ENCODE measurements at places on chromosomes 2 and 18.

- DNase-seq = no peak
Measured at GRCh38 chr2:126994340-126994777, 95.7 kb downstream of the TEX51 start.

- no peak for DNase-seq
Measured at GRCh38 chr18:48470484-48471180, 61.4 kb upstream of the ZBTB7C start.

GRCh38 chr2:72887740-72888437 lies 681 bp downstream of the SPR start:
- DNase-seq = peak; percentile 58

GRCh38 chr2:205903549-205904129 lies 182.3 kb downstream of the INO80D start:
- no peak for DNase-seq

GRCh38 chr2:122166820-122167219 lies 411.4 kb downstream of the TSN start:
- no peak for DNase-seq

DNA sequence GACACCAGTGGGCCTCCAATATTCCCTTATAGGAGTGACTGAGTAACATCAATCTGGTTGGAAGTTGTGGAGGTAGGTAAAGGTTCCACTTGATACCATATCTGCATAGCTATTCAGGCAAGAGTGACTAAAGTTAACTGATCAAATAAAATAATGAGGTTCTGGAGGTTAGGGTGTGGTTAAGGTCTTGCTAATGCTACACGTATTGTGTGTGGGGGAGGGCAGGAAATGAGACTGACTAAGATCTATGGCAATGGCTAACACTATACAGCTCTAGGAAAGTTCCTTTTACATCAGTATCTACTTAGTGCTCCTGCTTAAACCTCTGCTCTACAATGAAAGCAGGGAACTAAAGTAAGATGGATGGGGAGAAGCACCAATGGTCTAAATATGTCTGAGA lies 149.1 kb upstream of the MGAT5 start:
- DNase-seq = no peak

GRCh38 chr18:41714872-41715271 lies 240.2 kb upstream of the PIK3C3 start:
- DNase-seq = no peak

DNA sequence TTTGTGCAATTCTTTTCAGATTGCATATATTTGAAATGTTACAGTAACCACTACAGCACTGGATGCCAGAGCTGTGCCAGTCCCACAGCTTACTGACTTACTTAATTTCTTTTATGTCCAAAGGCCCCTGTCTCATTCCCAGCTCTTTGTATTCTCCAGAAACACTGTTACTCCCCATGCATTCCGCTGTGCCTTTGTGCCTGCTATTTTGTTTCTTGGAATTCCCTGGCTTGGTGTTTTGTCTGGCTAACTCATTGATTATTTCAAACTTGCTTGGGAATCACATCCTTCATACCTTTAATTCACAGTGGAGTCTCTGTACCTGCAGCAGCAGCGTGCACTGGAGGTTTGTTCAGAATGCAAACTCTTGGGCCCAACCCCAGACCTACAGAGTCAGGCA lies 601.9 kb upstream of the DDX18 start:
- no peak for DNase-seq

DNA sequence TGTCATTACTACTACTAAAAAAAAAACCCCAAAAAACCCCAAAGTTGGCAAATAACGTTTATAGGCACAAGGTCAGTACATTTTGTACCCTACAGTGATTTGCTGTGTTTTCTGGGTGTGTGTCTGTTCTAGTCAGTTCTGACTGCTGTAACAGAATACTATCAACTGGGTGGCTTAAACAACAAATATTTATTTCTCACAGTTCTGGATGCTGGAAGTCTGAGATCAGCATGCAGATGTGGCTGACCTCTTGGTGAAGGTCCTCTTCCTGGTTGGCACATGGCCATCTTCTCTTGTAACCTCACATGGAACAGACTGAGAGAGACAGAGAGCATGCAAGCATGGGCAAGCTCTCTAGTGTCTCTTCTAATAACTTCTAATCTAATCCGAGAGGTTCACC lies 103.1 kb downstream of the CERS6 start:
- DNase-seq = no peak

DNA sequence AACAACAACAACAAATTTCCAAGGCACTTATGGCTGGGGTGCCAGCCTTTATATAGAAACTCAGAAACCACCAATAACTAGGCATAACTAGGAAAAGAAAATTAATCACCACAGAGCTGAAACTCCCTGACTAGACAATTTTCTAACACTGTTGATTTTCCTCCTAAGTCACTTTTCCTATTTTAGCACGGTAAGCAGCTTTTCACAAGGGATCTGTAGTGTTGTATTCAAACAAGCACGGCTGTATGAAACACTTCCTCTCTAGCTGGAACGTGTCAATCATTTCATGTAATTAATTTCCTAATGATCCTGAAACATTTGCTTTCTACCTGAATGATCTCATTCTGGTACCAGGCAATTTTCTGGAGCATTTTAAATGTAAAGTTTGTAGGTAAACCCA lies 645.0 kb downstream of the IRS1 start:
- DNase-seq = no peak

GRCh38 chr18:52694804-52695203 lies 354.8 kb downstream of the DCC start:
- DNase-seq = no peak

GRCh38 chr2:235483313-235483712 lies 10.5 kb upstream of the AGAP1 start:
- DNase-seq = no peak

DNA sequence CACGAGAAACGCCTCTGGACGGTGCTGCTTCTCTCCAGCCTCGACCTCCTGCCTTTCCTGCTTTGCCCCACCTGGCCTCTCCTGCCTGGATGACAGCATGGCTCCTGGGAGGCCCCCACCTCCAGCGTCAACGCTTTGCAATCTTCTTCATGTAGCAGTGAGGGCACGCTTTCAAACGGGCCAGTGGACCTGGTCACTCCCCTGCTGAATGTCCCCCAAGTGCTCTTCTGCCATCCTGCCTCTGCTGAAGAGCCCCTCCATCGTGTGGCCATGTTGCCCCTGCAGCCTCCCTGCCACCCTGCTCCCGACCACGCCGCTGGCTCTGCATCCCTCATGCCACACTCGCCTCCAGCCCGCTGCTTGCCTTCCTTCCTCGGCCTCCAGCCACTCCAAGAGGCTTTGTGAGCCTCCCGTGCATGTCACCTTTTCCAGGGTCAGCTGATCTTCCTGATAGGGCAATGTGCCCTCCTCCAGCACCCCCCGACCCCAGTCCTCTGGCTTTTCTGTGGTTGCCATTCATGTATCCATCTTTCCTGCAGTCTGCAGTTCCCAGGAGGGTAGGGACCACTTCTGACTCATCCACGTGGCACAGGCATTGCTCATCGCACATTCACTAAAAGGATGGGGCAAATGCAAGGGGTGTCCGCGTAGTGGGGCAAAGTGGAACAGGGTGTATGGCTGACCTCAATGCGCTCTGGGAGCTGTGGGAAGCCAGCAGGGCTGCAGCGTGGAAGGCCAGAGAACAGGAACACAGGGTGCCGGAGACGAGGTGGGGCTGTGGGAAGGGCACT lies 268.8 kb downstream of the TWIST2 start:
- DNase-seq = no peak

DNA sequence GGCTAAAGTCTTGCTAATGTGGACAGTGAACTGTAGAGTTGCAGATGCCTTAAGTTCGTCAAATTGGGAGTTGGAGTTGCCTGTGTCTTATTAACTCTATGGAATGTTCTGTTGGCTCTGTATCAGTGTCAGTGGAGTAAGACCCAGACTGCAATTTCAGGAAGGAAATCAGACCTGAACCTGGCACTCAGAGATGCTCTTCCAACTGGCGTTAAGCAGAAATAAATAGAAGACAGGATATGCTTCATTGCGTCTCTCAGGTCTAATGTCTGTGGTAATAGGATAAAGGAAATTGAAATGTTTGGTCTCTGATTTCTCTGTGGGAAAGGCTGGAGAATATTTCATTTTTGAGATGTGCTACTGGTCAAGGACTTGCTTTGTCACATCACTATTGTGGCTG lies 846.7 kb upstream of the ID2 start:
- DNase-seq = no peak

GRCh38 chr18:35049111-35050027 lies 8.2 kb downstream of the MAPRE2 start:
- no peak for DNase-seq

- no peak for DNase-seq
Measured at GRCh38 chr2:62723253-62723652, 17.7 kb downstream of the EHBP1 start.

- no peak for DNase-seq
Measured at GRCh38 chr18:30730915-30731314, 311.6 kb downstream of the DSC3 start.

DNA sequence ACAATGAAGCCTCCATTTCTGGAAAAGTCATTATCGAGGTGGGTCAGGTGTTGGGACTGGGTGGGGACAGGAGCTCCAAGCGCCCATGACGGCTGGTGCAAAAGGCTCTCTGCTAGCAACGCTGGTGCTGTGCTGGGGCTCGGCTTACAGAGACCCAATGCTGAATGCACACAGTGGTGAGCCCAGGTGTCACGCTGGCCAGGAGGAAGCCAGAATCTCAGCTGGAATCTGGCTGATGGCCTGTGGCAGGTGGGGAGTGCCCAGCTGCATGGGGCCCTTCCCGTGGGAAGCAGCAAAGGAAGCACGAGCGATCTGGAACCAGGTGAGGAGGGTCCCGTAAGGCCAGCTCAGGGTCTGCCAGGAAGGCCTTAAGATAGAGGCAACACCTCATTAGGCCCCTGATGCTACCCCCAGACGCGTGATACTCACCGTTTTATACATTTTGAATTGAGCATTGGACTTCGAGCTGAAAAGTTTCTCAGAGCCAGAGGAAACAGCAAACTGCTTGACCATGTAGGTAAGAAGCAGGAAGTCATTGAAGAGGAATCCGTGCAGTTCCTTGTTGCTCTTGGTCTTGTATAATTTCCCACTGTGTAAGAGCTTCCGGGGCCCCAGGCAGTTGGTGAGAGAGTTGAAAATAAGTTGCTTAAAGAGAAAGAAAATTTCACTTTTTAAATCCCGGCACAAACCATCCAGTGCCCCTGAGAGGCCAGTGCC lies 34.7 kb downstream of the FAM228A start:
- DNase-seq = no peak

GRCh38 chr18:67402543-67402942 lies 114.0 kb downstream of the DSEL start:
- DNase-seq = no peak

DNA sequence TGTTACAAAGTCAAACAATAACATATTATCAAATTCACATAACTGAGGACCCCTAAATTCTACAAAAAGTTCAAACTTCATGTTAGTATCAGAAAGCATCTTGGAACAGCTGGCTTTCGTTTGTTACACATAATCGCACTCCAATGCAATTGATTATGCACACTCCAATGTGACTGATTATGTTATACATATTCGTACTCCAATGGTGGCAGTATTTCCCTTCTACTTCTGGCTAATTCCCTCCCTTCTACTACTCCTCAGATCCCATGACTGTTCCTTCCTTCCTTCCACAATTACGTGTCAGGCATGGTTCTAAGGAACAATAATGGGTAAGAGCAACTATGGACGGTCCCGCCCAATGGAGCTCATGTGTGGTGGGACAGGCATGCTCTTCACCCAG lies 137.1 kb upstream of the CCDC150 start:
- DNase-seq = no peak

DNA sequence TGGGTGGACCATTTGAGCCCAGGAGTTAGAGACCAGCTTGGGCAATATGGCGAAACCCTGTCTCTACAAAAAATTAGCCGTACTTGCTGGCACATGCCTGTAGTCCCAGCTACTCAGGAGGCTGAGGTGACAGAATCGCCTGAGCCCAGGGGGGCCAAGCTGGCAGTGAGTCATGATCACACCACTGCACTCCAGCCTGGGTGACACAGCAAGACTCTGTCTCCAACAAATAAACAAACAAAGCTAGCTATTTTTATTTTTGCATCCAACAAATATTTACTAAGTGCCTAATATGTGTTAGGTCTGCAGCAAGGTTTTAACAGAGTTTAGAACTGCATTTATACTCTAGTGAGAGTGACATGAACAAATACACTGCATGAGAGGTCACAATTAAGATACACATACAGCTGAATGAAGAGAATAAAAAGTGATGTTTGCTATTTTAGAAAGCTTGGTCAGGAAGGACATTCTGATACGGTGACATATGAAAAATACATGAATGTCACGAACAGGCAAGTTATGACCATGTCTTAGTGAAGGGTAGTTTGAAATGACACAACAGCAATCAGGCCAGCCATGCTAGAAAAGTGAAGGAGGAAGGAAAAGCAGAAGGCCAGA lies 83.2 kb upstream of the FRZB start:
- no peak for DNase-seq

GRCh38 chr2:75589391-75590105 lies 28.8 kb upstream of the EVA1A start:
- DNase-seq = no peak

- no peak for DNase-seq
Measured at GRCh38 chr18:35118641-35119040, 77.4 kb downstream of the MAPRE2 start.

- DNase-seq = no peak
Measured at GRCh38 chr18:10081492-10081891, 167.7 kb downstream of the VAPA start.

DNA sequence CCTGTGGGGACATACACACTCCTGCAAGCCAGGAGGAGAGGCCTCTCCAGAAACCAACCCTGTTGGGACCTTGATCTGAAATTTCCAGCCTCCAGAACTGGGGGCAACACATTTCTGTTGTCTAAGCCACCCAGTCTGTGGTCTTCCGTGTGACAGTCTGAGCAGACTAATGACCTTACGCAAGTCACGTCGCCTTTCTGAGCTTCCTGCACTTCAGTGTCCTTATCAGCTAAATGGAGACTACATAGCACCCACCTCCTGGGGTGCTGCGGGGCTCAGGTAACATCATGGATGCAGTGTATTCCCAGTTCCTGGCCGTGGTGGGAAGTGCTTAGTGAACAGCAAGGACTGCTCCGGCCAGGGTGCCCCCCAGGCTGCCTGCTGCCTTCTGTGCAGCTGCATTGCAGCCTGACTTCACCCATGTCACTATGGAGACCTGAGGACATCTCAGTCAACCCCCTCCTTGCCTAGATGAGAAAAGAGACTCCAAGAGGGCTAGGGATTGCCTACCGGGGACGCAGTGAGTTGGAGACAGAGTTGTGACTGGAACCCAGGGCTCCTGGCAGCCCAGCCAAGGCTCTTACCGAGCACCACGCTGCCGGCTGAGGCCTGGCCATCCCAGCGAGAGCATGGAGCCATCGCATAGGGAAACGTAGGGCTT lies 61.2 kb upstream of the FZD5 start:
- DNase-seq = no peak

DNA sequence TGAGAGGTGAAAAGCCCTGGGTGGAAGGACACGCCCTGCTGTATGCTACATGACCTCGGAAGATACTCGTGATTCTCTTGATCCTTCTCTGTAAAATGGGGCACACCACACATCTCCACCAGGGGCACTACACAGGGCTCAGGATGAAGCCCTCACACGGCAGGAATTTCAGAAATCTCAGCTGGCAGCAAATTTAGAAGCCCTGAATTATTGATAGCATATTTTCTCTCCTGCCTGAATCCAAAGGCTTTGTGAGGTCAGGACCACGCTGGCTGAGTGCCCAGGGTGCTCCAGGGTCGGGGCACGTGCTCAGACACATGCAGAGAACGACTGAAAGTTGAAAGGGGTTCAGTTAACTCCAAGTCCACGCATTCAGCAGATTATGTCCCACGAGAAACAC lies 42.1 kb upstream of the GALR1 start:
- DNase-seq = peak; percentile 33
